ENCODE measurements at places on chromosomes 6 and 20.

DNA sequence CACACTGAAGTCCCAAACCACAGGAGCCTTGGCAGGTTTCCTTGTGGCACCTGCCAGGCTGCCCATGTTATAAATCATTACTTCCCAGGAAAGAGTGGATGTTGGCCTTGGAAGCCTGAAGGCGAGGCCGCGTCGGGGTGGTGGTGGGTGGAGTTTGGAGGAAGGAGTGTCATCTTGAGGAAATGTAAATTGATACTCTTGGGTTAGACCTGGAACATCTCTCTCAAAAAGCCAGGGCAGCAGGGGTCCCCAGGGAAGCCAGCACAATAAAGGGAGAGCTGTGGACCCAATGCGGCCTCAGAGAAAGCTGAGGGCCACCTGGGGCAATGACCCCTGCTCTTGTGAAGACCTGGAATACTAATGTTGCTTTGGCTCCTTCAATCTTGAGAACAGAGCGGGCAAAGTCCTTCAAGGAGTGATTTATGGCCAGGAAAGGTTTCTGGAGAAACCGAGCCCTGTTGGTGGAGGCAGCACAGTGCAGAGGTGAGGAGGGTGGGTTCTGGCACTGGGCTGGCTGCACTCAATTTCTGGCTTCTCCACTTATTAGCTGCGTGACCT is 26.3 kb upstream of the TRAF3IP2 start:
- peak; percentile 67 for DNase-seq

DNA sequence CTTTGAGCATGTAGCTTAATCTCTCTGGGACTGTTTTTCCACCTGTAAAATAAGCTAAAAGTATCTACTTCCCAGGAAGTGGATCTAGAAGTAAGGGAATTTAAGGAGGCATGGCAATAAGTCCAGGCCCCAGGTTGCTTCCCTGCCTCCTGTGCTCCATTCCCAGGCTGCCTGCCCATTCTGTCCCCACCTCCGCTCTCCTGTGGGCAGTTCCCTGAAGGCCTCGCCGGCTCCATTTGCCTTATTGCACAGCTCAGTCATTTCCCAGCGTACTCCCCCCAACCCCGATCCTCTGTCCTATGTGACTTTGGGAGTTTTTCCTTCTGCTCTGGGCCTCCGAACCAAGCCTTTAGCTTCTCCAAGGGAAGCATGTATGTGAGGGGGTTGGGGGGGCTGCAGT is 4.6 kb downstream of the SLC29A1 start:
- no peak for DNase-seq

- no peak for DNase-seq
Measured at GRCh38 chr20:112396-112795, 24.9 kb downstream of the DEFB125 start.

DNA sequence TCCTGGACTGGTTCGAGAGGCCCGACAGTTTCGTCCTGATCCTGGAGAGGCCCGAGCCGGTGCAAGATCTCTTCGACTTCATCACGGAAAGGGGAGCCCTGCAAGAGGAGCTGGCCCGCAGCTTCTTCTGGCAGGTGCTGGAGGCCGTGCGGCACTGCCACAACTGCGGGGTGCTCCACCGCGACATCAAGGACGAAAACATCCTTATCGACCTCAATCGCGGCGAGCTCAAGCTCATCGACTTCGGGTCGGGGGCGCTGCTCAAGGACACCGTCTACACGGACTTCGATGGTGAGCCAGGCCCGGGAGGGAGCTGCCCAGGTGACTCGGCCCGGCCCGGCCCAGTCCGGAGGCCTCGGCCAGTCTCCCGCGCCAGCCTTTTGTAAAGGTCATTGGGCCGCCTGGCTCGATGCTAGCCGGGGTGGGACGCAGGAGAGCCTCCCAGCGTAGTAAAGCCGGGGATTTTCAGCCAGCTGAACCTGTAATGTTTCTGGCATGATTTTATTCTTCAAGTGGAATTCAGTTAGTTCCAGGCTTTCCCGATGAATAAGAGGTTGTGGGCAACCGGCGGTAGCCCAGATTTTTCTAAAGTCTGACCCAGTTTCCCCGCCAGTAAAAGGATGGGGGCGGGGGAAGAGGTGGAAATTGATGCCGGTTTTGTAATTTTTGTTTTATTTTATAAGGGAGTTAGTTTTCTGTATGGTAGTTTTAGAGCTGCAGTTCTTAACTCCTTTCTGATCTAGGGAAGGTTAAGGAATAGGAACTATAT is 1.4 kb downstream of the PIM1 start:
- peak; percentile 51 for DNase-seq

GRCh38 chr6:138087593-138088325 is 19.5 kb downstream of the PERP start:
- DNase-seq: no peak

DNA sequence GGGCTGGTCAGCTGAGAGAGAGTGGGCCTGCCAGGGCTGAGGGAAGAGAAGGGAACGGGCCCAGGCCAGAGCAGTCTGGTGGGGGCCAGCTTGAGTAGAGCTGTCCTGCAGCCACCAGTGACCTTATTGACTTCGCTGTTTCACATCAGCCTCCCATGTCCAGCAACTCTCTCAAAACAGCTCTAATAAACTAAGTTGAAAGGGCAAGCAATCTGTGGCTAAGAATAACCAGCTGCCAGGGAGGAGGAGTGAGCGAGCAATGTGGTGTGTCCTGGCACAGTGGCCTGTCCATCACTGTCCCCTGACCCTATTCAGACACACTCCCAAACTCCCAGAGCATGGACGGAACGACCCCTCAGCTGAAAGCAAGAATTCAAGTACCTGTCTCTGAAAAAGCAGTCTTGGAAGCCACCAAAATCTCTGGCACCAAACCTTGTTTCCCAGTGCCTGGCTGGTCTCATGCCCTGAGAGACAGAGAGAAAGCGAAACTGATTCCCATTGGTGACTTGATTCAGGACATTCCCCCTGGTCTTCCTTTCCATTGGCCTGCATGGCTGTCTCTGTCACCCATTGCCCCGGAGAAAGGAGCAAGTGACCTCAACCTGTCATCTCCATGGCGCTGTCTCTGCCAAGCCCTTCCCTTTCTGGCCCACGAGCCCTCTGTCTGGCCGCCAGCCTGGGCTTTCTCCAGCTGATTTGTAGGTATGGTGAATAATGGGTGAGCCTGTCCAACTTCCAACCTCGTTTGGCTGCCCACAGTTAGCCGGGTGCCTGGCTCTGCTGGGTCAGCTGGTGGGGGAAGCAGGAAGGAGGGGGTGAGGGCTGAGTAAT is at the start of gene DDO:
TSS of gene DDO (minus strand) at position 490 of the 831 bp plus-strand sequence. CDS start 2,113 bp downstream, outside the sequence.
- no peak for DNase-seq

All from HT-29 (cell line).